ENCODE measurements at places on chromosomes 11 and 22.

- no peak for DNase-seq
These were observed 43.9 kb upstream of the ANGPTL5 start for GRCh38 chr11:101960231-101960630.

DNA sequence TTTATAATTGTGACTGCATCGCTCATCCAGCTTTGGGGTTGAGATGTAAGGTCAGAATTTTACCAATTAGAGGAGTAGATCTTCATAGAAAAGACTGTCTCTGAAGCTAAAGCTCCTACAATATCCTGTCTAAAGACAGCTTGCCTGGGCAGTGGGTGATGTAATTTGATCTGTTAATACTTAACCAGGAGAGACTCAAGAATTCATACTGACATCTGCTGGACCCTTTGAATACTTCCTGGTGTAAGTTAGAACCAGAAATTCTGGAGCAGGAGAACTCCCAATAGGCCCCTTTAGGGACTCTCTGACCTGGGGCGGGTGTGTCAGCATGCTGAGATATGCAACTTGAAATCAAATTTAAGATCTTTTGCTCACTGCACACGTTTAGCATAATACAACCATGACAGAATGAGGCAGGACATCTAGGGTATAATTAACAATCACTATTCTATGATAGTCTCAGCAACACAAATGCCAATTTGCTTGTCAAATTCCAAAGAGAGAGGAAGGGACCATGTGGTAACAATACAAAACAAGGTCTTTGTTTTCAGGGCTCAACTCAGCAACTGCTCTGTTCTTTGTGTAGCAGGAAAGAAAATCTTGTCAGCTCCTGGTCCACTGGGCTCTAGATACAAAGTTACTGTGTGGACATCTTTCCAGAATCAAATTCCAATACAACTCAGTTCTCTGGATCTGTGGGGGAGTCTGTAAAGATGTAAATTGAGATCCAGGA lies 143.9 kb downstream of the INSC start:
- no peak for DNase-seq

DNA sequence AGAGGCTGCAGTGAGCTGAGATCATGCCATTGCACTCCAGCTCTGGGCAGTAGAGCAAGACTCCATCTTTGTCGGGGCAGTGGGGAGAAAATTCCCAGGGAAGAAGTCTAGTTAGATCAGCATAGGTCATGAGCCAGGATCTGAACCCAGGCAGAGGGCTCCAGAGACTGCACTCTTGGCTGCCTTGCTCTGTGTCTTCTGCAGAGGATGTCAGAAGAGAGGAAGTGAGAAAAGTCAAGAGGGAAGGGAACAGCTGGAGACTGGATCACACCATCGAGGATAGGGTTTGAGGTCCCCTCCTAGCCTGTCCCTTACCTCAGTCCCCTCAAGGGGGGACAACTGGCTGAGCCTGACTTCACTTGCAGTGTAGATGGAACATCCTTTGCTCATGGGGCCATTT lies 5.8 kb downstream of the MYOD1 start:
- no peak for DNase-seq

- DNase-seq, result no peak
These were observed 19.9 kb downstream of the HPS4 start for GRCh38 chr22:26463688-26464087.
